ENCODE measurements at places on chromosomes 4 and X. TPM values are rescaled to one million over a fixed set of nuclear protein-coding genes. Genes with fewer than 3 reads are reported as not detected.

DNA sequence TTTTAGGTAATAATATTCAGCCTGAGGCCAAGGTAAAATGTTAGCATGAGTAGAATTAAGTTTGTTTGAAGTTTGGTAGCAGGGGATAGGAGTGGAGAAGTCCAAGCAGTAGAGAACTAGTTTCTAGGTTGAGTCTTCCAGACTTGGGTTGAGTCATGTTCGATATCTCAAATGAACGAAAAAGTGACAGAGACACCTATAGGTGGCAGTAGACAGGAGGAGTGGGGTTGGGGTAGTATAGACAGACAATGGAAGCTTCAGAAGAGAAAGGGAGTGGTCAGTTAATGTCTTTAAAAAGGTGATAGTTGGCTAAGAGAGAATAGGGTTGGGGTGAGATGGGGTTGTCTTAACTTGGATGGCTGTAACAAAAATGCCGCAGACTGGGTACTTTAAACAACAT, 58.7 kb upstream of the EMCN start:
- DNase-seq: peak; percentile 8

DNA sequence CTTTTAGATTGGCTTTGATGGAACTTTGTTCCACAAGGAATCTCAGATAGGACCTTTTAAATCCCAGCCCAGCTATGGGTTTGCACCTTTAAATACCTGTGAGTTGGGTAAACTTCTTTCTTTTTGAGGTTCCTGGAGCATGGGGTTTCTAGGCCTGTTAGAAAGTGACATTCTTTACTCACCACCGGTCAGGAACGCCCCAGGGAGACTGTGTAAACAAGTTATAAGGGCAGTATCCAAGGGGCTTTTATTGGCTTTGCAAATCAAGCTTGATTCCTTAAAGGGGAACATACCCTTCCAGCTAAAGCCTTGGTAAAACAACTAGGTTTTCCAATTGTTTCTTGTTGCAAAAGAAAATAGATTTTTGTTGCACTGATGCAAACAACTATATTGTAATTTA, 93.4 kb downstream of the TENT5D start:
- no peak for DNase-seq

ZNF185 gene
- 16.2 TPM for total RNA-seq

UGT2B11 gene
- not detected for total RNA-seq
